ENCODE measurements at places on chromosomes 7 and 10.
A peak's percentile ranks its signal among the peaks of the same experiment; 100 is the strongest.

GRCh38 chr10:22560913-22561239, 153.5 kb downstream of the PIP4K2A start:
- DNase-seq, result no peak

- DNase-seq, result no peak
Observed at GRCh38 chr10:117500456-117500855, 42.1 kb upstream of the EMX2 start.

GRCh38 chr10:81101062-81101461, 563.4 kb downstream of the SH2D4B start:
- no peak for DNase-seq

GRCh38 chr10:16436367-16436757, 448 bp upstream of the PTER start:
- DNase-seq, result peak; percentile 14

DNA sequence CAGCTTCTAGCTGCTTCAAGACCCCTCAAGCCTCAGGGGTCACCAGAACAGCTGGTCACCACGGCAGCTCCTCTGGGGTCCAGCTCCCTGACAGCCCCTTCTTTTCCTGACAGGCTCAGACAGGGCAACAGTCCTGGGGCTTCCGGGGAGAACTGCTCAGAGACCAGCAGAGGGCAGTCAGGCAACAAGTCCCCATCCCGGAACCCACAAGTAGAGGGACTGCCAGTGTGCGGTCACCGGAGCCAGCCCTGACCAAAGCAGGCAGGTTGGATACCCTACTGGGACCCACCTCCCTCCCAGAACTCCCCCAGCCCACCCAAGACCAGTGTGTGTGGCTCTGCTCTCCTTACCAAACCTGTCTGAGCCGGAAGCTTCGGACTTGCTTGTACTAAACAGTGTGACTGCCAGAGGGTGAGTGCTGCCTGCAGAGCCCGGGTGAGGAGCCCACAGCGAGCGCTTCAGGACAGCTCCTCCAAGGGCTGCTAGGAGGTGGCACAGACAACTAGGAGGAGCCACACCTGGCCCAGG, 40.3 kb downstream of the YKT6 start:
- DNase-seq, result peak; percentile 24
